Thoracic aorta (tissue), 2 donors: ENCODE measurements at places on chromosomes 1 and 21. TPM values are rescaled to one million over a fixed set of nuclear protein-coding genes. Genes with fewer than 3 reads are reported as not detected.

DNA sequence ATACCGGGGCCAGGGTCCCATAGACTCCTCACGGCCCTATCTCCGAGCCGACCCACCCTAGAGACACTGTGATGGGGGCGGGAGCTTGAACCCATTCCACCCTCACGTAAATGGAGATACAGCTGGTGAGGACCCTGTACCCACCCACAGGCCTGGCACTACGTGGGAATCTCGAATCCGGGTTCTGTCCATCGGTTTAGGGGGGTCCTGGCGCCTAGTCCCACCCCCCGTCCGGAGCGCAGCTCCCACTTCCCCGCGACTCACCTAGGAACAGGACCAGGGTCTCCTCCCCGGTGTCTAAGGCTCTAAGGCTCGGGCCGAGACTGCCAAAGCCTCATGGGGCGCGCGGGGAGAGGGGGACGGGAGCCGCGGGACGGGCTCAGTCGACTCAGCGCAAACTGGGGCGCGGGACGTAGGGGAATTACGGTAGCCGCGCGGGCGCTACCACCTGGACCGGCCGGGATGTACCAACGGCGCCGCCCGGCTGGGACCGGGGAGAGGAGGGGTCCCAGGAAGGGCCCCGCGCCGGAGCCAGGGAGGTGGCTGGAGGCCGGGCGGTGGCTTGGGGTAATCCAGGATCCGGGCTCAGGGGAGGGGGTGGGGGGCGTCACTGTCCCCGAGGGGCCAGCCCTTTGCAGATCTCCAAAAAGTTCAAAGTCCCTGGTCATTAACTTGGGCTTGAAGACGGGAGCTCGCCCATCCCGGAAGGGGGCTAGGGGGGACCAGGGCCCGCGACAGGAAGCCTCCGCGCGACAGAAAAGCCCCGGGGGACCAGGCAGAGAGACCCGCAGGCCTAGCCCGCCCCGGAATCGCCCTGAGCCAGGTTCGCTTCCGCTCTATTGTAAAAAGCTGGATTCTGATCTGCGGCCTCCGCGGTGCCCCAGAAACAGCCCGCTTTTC, 1.0 kb downstream of the PLEKHG5 start:
- DNase-seq = no peak

GRCh38 chr1:87826681-87827251, 498.1 kb downstream of the LMO4 start:
- no peak for DNase-seq

DNA sequence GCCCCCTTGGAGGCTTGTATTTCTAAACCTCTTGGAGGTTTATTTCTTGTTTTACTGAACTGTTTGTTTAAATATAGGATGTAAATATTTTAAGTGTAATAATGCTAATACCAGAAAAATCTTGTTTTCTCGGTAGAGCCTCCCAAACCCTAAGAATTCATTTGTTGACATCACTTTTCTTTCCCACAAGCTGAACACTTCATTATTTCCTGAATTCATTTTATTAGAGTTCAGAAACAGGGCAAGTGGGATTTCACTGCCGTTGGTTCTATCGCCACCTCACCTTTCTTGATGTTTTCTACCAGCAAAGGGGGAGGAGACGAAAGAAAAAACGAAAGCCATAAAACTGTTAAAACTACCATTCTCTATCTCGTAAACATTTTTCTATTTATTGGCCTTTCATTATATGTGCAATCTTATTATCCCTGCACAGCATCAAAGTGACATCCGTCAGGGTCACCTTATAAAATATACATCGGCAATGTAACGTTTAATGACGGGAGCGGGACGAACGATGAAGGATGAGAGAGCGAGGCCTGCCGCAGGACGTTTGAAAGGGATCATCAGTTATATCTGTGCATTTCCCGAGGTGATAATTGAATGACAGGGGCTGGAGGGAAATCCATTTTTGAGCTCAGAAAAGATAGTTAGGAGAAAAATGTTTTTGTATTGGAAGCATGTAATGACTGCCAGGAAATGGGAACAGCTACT, 59.5 kb downstream of the SLC45A1 start:
- no peak for DNase-seq

- no peak for DNase-seq
Observed at GRCh38 chr1:112674440-112674985, at the start of gene MOV10. TSS of gene MOV10 (plus strand) at chr1:112674659. CDS start at chr1:112674913, 254 bp downstream.

The CFAP74 gene
- total RNA-seq = not detected

GRCh38 chr1:94017155-94017829, 103.7 kb downstream of the ABCA4 start:
- no peak for DNase-seq

The CGN gene
- 2.3 TPM for total RNA-seq

DNA sequence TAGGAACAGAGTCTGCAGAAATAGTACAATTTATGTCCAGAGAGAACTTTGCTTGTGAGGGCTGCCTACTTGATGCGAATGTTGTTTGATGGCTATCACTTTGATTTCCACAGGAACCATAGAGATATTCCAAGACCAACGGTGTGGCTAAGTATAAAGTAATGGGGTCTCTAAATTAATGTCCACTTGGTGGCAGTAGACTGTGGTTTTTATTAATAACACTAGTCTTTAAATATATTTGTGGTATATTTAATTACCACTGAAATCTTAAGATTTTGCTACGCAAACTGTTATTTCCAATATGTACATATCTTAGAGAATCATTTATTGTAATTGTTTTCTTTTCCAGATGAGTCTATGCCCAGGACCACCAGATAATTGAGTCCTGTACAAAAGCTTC, 647.9 kb downstream of the PLA2G4A start:
- no peak for DNase-seq

DNA sequence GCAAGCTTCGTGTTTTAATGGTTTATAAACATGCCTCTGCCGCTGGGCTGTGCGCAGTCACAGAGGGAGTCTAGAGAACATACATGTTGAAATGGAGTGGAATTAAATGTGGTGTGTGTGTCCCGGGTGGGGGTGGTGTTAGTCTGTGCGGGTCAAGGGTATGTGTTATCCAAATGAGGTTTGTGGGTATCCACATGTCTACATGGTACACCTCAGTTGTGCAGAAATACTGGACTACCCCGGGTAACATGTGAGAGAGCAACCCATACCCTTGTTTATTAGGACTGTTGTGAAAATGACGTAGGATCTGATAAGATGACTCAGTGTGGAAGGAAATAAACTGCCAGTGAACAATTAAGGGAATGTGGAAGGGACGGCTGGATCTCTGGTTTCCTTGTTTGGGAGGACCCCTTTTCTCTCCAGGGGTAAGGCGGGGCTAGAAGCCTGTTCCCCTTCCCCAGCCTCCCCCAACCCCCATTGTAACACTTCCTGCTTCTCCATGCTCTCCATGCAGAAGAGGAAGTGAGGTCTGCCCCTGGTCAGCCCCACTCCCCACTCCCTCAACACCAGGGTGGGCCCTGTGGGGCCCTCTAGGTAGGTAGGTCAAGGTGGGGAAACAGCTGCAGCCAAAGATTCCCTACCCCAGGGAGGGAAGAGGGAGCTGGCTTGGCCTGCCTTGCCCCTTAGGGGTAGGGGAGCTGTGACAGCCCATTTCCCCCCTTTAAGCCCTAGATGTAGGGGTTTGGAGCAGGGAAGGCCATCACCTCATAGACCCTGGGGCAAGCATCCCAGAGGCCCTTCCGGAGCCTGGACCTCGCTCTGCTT, 690 bp downstream of the EPS8L3 start:
- no peak for DNase-seq

The DRAM2 gene
- total RNA-seq = 27.7 TPM

- DNase-seq = no peak
Observed at GRCh38 chr1:78441921-78442320, 48.9 kb upstream of the PTGFR start.

DNA sequence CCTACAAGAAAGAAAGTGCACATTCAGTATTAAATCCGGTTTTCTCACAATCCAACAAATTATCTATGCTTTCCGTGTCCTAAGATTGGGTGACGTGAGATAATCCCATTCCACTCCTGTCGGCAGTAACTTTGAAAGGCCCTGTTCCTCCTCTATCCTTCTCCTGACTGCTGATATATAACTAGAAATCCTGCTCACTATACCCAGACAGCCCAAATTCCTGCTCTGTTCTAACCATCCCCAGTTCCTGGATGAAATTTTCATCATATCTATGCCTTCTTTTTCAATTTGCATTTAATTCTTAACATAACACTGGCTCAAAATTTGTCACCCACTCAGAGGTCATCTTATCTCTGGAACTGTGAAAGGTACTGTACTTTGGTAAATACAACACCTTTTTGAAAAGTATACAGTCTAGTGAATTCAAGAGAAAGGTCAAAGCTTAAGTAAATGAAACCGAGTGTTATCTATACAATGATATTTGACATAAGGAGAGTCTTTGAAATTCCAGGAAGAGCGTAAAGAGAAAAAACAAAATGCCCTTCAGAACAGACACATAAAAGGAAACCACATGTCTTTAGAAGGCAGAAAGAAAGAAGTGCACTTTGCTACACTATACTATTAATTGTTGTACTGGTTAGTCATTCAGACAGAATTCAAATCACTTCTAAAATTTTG, 200.5 kb upstream of the NEGR1 start:
- no peak for DNase-seq

The CD46 gene
- total RNA-seq = 202 TPM

DNA sequence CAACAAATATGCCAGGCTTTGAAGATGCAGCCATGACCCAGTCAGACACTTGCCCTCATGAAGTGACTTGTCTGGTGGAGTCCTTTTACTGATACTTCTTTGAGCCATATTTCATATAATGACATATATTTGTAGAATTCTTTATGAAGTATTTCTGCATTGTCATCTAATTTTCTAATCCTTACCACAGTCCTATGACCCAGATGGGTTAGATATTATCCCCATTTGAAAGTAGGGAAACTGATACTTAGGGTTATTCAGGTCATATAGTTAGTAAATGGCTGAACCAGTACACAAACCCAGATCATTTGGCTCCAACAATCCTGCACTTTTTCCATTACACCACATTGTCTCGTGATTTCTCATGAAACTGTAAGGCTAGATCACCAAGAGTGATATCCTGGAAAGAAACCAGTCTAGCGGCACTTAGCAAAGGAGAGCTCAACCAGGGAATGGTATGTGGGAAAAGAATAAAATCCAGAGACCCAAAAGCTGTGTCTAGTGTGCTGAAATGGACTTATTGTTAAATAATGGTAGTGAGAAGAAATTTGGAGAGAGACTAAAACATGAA, 49.6 kb downstream of the ZFYVE9 start:
- no peak for DNase-seq

DNA sequence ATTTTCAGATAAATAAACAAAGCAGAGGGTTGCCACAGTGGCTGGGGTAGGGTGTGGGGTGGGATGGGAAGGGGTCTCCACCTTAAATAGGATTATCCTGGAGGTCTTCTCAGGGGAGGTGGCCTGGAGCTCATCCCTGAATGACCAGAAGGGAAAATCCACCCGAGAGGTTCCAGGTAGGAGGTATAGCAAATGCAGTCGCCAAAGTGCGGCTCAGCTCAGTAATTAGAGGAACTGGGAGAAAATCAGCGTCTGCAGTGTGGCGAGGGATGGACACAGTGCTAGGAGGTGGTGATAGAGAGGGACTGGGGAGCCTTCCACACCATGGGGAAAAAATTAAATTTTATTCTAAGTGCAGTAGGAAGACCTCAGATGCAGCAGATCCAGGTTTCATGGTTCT, 584.5 kb downstream of the MATN1 start:
- DNase-seq = no peak

- no peak for DNase-seq
Observed at GRCh38 chr1:8086055-8086454, 59.9 kb upstream of the ERRFI1 start.
